ENCODE measurements at places on chromosomes 7 and 10. TPM values are rescaled to one million over a fixed set of nuclear protein-coding genes. Genes with fewer than 3 reads are reported as not detected.

DNA sequence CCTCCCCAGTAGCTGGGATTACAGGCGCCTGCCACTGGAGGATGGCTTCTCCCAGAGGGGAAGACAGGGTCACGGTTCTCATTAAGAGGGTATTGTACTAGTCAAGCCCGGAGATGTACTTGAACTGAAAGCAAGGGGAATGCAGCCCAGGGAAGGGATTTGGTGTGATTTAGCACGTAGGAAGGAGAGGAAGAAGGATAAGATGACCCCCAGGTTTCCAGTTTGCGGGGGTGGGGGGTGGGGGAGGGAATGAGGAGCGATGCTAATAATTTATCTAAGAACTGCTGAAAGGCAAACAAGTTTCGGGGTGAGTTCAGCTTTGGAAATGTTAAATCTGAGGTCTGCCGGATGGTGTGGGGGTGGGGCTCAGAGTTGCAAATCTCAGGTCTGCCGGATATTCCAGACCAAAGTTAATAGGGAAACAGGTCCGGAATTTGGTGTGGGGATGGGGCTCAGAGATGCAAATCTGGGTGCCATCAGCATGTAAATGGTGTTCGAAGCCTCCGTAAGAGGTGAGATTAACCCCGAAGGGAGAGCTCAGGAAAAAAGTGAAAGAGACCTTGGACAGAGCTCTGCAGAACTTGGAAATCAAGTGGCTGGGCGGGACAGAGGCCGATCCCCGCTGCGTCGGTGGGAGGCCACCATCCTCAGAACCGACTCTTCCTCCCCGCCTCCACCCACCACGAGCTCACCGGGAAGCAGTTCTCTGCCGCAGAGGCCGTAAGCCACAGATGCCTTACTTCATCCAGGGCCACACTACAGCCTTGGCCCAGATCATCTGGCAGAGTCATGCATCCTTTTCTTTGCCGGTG, 1.6 kb upstream of the SEPHS1 start:
- peak; percentile 66 for DNase-seq

- DNase-seq = no peak
Measured at GRCh38 chr7:108838198-108838597, 268.5 kb downstream of the DNAJB9 start.

- DNase-seq = no peak
Measured at GRCh38 chr7:87570178-87570577, 30.5 kb downstream of the ABCB1 start.

- DNase-seq = no peak
Measured at GRCh38 chr10:101968286-101968939, 87.6 kb downstream of the ARMH3 start.

GRCh38 chr10:95789902-95790301, 33.9 kb downstream of the ENTPD1 start:
- peak; percentile 48 for DNase-seq

Gene SEC61G
- 162 TPM for total RNA-seq

All from activated CD8-positive, alpha-beta T cell treated with anti-CD3 and anti-CD28 coated beads for 36 hours (primary cell).